ENCODE measurements at places on chromosomes 12 and 14. TPM values are rescaled to one million over a fixed set of nuclear protein-coding genes. Genes with fewer than 3 reads are reported as not detected.

The TPPP2 gene
- not detected for total RNA-seq

DNA sequence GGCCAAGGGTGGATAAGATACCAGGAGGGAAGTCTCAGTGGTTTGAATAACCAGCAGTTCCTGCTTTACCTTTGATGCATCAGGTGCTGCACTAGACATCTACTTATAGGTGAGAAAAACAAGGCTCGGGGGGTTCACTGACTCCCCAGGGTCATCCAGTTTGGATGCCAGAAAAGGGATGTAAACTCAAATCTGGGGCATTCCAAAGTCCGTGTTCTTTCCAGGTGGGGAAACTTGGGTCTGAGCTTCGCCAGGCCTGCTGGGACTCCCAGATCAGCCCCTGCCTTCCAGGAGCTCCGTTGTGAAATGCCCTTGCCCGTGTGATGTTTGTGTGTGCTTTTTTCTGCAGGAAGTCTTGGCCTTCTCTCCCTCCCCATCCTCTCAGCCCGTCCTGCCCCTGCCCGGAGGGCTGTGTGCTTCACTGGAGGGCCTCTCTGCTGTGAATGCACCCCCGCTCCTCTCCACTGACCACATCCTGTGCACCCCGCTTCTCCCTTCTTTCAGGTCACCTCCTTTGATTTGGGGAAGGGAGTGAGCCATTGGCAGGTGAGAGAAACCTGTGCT lies 42.1 kb downstream of the TSPAN9 start:
- DNase-seq, result peak; percentile 84

- DNase-seq, result no peak
Observed at GRCh38 chr12:115709540-115710011, 567.9 kb downstream of the MED13L start.

DNA sequence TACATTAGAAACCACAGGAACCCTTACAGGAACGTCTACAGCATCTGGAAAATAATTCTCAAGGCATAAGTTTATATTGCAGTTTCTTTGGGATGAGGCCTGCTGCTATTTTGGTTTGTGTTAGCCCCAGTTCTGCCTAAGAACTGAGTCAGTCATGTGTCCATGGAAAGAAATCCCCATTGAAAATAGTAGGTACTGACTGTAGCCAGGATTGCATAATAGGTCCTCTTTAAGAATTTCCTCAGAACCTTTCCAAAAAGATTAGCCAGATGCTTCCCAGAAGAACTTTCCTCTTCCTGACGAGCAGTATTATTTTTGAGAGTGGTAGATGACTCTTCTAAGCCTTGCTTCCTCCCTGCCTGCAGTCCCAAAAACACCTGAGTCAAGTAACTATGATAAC lies 52.6 kb downstream of the RASSF8 start:
- peak; percentile 68 for DNase-seq

DNA sequence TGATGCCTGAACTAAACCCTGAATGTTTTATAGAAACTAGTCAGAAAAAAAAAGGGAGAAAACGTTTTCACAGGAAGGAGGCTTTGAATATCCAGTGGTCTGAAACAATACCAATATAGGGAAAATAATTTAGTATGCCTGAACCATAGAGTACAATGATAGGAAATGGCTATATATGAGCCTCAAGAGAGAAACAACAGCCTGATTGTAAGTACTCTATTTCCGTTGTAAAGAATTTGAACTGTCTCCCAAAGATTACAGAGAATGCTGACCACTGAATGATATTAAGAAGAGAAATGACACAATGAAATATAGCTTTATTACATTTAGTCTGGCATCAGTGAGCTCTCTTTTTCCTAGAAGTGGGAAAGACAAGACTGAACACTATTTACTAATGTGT lies 5.5 kb upstream of the GABARAPL1 start:
- no peak for DNase-seq

The SOCS2 gene
- total RNA-seq, result 7.3 TPM

DNA sequence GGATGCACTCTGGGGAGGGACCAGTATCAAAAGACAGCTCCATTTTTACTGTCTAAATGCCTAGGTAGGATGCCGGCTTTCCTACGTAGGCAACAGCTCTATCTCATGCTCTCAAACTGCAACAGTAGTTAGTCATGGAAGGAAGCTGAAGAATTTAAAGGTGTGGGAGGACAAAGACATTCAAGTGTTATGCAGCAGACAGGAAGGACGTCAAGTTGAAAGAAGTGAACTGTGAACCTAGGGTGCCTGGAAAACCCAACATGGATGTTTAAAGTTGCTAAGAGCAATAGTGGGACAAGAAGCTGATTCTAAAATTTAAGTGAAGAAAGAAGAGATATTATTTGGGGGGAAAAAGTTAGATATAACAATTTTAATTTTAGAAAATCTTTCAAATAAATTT lies 5.9 kb downstream of the SEC23A start:
- DNase-seq, result no peak

The LMO3 gene
- total RNA-seq, result not detected

- no peak for DNase-seq
Observed at GRCh38 chr12:4956968-4957367, 47.3 kb downstream of the KCNA1 start.
